ENCODE measurements at places on chromosomes 6 and 20. TPM values are rescaled to one million over a fixed set of nuclear protein-coding genes. Genes with fewer than 3 reads are reported as not detected.

GRCh38 chr20:63538204-63539091, 1.3 kb upstream of the PTK6 start:
- DNase-seq = no peak
- H3K27ac ChIP-seq = no peak overlapping the region
- no peaks in the 10 kb centered on the region for H3K36me3 ChIP-seq
- H3K4me3 ChIP-seq = peak overlapping the region; percentile 47
- H3K27me3 ChIP-seq = no peaks in the 10 kb centered on the region
- peaks cover 2% of the 10 kb centered on the region for H3K4me1 ChIP-seq

MYH7B gene
- total RNA-seq = 1.3 TPM

NR2E1 gene
- not detected for total RNA-seq

- peaks cover 10% of the 10 kb centered on the region for H3K4me1 ChIP-seq
- no peak overlapping the region for H3K27ac ChIP-seq
- peaks cover 27% of the 10 kb centered on the region for H3K27me3 ChIP-seq
- DNase-seq = no peak
- H3K36me3 ChIP-seq = no peaks in the 10 kb centered on the region
These were observed 4.3 kb downstream of the TNNC2 start for GRCh38 chr20:45822857-45823256.

DNA sequence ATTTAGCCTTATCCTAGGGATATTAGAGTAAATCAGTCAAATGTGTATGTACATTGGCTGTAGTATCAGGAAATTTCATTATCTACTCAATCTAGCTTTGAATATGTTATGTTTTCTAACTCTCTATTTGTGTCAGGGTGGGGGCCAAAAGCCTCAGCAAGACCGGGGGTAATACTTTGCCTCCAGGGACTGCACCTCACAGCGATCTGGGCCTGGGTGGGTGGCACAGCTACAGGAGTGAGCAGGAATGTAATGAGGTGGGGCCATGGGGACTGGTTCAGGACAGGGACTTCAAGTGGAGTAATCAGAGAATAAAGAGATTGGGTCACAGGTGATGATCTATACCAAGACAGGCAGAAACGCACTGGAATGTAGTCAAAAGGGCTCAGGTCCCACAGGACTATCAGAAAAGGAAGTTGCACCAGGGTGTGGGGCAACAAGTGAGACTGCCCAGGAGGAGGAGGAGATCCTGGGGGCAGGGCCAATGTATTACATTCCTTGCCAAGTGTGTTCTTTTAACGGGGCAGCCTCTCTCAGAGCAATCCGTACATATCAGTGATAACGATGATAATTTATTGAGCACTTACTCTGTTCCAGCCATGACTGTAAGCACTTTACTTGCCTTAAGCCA, 54.0 kb downstream of the PIGU start:
- H3K4me3 ChIP-seq = no peak overlapping the region
- no peak overlapping the region for H3K27ac ChIP-seq
- peaks cover 4% of the 10 kb centered on the region for H3K4me1 ChIP-seq
- H3K36me3 ChIP-seq = peaks cover 34% of the 10 kb centered on the region
- DNase-seq = no peak
- no peaks in the 10 kb centered on the region for H3K27me3 ChIP-seq

- no peaks in the 10 kb centered on the region for H3K4me1 ChIP-seq
- H3K36me3 ChIP-seq = no peaks in the 10 kb centered on the region
- no peak overlapping the region for H3K4me3 ChIP-seq
- no peaks in the 10 kb centered on the region for H3K27me3 ChIP-seq
- no peak for DNase-seq
- no peak overlapping the region for H3K27ac ChIP-seq
These were observed 10.7 kb upstream of the TP53INP2 start for GRCh38 chr20:34693414-34693813.

- no peak for DNase-seq
- peaks cover 28% of the 10 kb centered on the region for H3K4me1 ChIP-seq
- H3K27ac ChIP-seq = peak overlapping the region; percentile 13
- no peak overlapping the region for H3K4me3 ChIP-seq
- H3K27me3 ChIP-seq = no peaks in the 10 kb centered on the region
These were observed 108.8 kb downstream of the SMLR1 start for GRCh38 chr6:130935978-130936377.

- DNase-seq = no peak
- no peak overlapping the region for H3K4me3 ChIP-seq
- H3K27ac ChIP-seq = no peak overlapping the region
- H3K27me3 ChIP-seq = no peaks in the 10 kb centered on the region
These were observed 69.0 kb downstream of the NCOA7 start for GRCh38 chr6:125859727-125860126.

RAB44 gene
- total RNA-seq = not detected

DNA sequence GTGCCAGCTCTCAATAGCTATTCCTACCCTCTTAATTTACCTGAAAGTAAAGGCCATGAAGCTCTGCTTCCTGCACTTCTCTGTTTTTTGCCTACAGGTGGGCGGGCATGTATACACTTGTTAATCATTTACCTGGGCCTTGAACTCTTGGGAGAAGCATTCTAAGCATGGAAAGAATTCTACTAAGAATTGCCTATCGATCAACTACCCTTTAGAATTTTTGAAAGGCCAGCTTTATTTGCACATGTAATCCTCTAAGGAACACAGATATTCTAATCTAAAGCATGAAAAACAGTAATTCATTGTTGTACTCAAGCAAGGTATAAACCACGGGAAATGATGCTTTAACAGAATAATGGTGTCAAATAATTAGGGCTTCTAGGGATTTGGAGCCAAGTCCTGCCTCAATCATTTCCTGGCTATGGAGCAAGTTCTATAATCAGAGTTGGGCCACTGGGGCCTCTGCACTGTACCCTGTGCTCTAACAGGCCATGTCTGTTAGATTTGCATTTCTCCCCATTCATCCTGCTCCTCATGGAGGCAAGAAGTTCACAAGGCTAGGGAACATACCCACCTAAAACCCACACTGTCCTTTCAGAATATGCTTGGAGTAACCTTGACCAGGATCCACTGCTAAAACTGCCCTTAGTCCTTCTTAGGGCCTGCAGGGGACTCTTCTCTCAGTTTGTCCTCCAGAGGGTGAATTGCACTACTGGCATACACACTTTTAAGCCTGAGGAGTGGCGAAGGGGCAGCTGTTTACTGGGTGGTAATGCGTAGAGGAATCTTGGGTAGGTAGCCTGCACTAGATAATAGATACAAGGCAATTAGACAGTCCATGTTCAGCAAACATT, 276.4 kb upstream of the JAG1 start:
- no peak for DNase-seq
- H3K4me3 ChIP-seq = no peak overlapping the region

DNA sequence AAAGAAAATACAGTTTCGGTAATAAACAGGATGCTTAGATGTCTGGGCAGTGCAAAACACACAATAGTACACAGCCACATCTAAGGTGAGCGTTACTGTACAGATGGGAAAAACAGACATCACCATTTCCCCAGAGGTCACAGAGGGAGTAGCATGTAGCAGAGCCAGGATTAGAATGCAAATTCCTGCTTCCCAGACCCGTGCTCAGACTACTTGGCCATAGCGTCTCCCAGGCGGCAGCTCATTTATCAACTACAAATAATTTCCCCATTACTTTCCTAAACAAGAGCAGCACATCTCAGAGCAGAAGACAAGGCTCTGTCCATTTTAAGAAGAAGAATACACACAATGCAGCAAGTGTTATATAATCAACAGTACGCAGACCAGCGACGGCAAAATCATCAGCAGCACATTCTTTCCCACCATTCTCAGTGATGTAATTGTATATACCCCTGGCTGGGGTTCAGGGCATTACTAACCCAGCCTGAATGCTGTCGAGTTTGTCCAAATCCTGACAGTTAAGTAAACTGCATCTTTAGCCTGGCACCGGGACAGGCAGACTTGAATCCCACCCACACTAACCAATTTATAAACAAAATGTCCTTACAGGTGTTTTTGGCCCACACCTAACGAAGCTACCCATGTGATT, 61.9 kb downstream of the CNKSR3 start:
- H3K4me1 ChIP-seq = peaks cover 62% of the 10 kb centered on the region
- H3K27ac ChIP-seq = peak overlapping the region; percentile 96
- H3K4me3 ChIP-seq = peak overlapping the region; percentile 38
- H3K27me3 ChIP-seq = no peaks in the 10 kb centered on the region
- peaks cover 8% of the 10 kb centered on the region for H3K36me3 ChIP-seq
- no peak for DNase-seq

DNA sequence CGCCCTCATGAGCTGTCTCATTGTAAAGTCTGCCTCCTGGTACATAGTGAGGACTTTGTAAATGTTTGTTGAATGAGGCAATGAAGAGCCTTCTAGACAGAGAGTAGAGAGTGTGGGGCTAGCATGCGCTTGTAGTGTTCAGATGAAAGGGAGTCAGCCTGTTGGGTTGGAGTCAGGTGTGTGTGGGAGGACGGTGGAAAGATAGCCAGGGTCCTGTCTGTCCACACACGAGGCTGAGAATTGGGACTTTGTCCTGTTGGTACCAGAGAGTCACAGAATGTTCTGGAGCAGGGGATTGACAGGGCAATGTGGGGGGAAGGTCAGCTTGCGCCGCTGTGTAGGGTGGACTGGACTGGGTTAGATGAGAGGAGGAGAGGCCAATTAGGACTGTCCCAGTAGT, 58.6 kb downstream of the RIOK1 start:
- H3K4me3 ChIP-seq = no peak overlapping the region
- no peaks in the 10 kb centered on the region for H3K27me3 ChIP-seq
- H3K4me1 ChIP-seq = peaks cover 19% of the 10 kb centered on the region
- DNase-seq = no peak

DNA sequence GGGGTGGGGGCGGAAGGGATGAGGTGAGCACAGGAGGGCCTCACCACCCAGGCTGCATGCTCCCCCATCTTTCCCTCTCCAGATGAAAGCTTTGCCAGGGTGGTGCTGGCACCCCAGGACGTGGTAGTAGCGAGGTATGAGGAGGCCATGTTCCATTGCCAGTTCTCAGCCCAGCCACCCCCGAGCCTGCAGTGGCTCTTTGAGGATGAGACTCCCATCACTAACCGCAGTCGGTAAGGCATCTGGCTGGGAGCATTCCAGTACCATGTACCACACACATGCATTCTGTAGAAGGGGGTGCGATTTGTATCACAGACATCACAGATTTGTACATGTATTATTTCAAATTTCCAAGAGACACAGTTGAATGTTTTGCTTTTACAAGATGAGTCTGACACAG, 40.6 kb upstream of the SRF start:
- H3K36me3 ChIP-seq = peaks cover 26% of the 10 kb centered on the region
- peaks cover 10% of the 10 kb centered on the region for H3K4me1 ChIP-seq
- no peak for DNase-seq
- no peaks in the 10 kb centered on the region for H3K27me3 ChIP-seq

DNA sequence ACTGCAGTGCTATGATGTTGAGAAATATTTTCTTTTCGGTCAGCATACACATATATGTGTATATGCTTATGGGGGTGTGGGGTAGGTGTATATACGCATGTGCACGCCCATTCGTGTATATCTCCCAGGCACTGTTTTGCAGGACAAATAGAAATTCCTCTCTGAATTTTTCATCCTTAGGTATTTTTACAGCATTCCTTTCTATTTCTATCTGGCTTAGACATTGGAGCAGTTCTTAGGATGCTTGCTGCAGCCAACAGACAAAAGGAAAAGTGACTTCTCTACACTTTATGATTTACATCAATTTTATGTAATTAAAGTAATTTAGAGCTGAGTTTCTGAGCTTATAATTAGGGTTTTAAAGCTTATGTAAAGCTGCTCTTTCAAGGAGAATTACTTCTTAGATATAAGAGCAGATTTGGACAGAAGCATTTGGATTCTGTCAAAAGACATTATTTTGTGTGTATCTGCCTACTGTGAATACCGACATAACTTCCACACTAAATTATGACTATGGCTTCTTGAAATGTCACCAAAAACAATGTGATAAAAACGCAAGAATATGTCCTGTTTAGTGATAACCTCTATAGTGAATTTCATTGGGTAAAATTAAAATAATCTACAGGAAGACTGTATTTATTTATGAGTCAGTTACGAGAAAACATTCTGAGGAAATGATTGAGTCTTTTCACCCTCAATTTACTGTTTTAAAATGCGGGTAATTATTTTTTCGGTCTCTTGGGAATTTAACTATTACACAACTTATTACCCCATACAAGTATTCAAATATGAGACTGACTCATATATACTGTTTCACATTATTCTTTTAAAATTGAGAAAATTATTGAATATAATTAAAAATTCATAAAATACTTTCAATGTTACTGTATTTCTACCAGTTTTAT, 21.3 kb upstream of the CEP43 start:
- H3K27ac ChIP-seq = peak overlapping the region; percentile 66
- peaks cover 7% of the 10 kb centered on the region for H3K36me3 ChIP-seq
- H3K27me3 ChIP-seq = no peaks in the 10 kb centered on the region
- no peak for DNase-seq
- no peak overlapping the region for H3K4me3 ChIP-seq

LPIN3 gene
- 21.3 TPM for total RNA-seq

- peaks cover 3% of the 10 kb centered on the region for H3K4me1 ChIP-seq
- H3K27me3 ChIP-seq = no peaks in the 10 kb centered on the region
- no peak overlapping the region for H3K4me3 ChIP-seq
- H3K36me3 ChIP-seq = peaks cover 39% of the 10 kb centered on the region
These were observed 189.2 kb downstream of the UTRN start for GRCh38 chr6:144474290-144474689.

EDN3 gene
- 17.6 TPM for total RNA-seq

DNA sequence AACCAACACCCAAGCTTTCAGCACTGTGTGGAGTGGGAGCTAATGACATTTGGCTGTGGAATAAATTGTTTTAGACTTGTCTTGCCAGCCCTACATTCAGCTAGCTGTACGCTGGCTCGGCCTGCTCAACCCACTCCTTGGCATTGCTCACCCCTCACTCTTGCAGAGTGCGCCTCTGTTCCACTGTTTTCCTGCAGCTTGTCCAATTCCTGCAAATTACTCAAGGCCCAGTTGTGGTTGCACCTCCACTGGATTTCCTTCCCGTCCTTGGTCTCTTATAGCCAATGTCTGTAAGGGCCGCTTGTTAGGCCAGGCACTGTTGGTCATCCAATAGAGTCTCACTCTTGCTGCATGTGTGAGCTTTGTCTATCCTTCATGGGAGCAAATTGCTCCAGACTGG, 289.2 kb upstream of the RNF24 start:
- H3K36me3 ChIP-seq = no peaks in the 10 kb centered on the region
- H3K4me3 ChIP-seq = no peak overlapping the region
- peaks cover 43% of the 10 kb centered on the region for H3K27me3 ChIP-seq
- no peak for DNase-seq

DNA sequence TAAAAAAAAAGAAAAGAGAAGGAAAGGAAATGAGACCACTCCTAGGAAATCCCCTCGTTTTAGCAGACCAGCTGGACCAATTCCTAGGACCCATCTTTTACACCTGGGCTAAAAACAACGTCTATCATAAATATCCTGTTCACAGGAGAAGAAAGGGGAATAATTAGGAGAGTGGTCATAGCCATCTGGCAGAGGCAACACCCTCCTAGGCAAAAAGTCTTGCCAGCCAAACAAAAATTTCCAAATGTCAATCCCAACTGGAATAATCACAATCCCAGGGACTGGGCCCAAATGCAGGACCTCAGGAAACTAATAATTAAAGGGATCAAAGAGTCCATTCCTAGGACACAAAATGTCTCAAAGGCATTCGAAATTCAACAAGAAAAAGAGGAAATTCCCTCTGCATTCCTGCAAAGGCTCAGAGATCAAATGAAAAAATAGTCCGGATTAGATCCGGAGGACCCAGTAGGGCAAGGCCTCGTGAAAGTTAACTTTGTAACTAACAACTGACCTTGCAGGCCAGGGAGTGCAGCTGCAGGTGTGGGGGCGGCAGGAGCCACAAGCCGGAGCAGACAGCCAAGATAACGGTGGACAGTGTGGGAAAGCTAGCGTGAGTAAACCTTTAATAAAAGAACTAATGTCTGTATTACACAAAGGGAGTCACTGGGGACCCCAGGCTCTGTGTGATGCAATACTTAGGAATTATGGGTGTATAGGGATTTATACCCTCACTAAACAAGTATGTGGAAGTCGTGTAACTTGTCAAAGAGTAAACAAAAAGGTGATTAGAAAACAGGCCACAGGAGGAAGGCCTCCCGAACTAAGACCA, 11.7 kb downstream of the LCA5 start:
- H3K4me3 ChIP-seq = no peak overlapping the region
- peaks cover 13% of the 10 kb centered on the region for H3K36me3 ChIP-seq
- no peaks in the 10 kb centered on the region for H3K27me3 ChIP-seq
- no peak for DNase-seq
